ENCODE measurements at places on chromosomes 12 and 14.

DNA sequence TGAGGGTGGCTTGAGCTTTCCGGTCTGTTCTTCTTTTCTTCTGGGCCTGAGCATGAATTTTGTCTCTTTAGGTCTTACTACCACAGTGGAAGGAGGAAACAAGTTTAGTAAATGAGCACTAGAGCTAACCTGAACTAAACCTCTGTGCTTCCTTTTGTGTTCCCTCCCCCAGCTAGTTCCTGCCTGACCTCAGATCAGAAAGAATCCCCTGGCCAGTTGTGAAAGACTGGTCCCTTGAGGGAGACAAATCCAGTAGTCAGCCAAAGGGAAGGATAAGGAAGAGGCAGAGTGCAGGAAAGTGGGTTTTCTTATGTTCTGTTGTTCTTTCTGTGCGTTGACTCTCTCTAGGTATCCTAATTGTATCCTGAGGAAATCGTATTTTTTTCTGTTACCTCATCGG is 17.5 kb downstream of the ZNF664 start:
- no peak for DNase-seq

- DNase-seq, result no peak
These were observed 48.2 kb upstream of the EEA1 start for GRCh38 chr12:92977326-92977725.

GRCh38 chr12:20097626-20098025 is 270.7 kb upstream of the PDE3A start:
- DNase-seq, result no peak

GRCh38 chr14:106605548-106606448 is 1079.4 kb downstream of the TMEM121 start:
- peak; percentile 84 for DNase-seq

- DNase-seq, result peak; percentile 87
These were observed 1.5 kb downstream of the SLC38A2 start for GRCh38 chr12:46370792-46371717.
